ENCODE measurements at places on chromosomes 5 and 9.

GRCh38 chr9:87770616-87771315 is 44.8 kb downstream of the CTSL start:
- DNase-seq, result no peak

DNA sequence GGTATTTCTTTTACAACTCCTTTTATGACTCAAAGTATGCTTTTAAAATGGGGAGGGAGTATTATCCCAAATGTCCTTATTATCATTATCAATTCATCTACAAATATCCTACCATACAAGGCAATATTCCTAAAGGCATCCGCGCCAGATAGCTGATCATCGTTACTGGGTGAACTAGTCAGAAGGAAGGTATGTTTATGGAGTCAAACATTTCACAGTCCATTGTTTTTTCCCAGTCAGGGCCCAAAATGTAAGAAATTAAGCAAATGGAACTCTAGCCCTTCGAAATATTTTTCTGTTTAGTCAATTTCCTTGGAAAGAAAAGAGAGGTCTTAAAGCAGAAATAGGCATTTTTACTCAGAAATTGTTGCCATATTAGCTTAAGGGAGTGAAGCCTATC is 188.5 kb upstream of the CCNG1 start:
- no peak for DNase-seq

DNA sequence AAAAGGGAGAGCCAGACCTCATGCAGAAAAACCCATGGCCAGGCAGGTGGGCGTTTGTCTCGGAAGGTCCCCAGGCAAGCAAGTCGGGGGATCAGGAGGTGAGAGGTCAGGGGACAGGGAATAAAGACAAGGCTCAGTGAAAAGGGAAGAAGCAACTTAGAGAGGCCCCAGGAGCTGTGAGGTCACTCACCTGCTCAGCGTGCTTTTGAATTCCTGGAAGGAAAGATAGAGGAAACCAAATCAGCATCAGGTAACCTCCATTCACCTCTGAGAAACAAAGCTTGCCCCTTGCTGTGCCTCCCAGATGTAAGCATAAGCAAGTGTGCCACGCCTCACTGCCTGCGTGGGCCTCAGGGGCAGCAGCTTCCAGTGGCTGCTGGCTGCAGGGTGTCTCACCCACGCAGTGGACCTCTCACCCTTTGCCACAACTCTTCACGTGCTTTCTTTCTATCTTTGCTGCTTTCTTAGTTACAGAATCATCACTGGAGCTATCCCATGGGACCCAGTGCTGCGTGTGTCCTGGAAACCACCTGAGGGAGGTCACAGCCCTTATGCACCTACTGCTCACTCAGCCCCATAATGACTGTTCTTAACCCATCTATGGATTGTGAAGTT is 6.0 kb downstream of the TRIM7 start:
- no peak for DNase-seq

DNA sequence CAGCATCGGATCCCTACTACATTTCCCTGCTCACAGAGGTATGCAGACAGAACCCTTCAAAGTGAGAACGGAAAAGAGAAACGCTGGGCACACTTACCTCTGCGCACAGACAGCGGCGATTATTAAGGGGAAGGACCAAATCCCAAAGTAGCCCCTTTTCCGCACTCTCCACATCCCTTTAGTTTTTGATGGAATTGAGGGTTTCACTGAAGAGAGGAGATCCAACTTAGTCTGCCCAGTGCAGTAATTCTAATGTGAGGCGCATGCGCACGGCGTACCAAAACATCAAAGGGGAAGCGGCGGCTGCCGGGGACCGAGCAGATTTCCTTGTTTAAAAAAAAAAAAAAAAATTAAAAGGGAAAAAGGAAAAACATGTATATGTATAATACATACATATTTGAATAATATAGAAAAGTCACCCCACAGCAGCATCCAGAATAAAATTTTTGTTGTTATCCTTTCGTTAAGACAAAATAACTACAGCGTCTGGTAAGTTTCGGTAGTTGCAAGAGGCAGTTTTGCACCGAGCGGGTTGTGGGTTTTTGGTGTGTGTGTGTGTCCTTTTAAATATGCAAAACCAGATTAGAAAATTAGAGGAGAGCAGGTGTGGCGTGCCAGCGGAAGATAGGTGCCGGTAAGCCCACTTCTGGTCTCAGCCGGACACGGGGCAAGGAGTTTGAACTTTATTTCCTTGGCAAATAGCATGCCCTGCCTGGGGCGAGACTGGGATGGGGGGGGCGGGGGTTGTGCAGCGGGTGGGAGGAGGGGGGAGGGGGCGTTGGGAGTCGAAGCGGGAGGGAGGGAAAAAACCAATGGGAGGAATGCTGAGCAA is at the start of gene GABRB2:
Gene GABRB2 (minus strand): TSS at position 256 of the 832 bp plus-strand sequence. CDS start 82 bp downstream, at position 174.
- DNase-seq, result no peak

- no peak for DNase-seq
Observed at GRCh38 chr5:178688551-178688950, 41.9 kb downstream of the ZNF354A start.

DNA sequence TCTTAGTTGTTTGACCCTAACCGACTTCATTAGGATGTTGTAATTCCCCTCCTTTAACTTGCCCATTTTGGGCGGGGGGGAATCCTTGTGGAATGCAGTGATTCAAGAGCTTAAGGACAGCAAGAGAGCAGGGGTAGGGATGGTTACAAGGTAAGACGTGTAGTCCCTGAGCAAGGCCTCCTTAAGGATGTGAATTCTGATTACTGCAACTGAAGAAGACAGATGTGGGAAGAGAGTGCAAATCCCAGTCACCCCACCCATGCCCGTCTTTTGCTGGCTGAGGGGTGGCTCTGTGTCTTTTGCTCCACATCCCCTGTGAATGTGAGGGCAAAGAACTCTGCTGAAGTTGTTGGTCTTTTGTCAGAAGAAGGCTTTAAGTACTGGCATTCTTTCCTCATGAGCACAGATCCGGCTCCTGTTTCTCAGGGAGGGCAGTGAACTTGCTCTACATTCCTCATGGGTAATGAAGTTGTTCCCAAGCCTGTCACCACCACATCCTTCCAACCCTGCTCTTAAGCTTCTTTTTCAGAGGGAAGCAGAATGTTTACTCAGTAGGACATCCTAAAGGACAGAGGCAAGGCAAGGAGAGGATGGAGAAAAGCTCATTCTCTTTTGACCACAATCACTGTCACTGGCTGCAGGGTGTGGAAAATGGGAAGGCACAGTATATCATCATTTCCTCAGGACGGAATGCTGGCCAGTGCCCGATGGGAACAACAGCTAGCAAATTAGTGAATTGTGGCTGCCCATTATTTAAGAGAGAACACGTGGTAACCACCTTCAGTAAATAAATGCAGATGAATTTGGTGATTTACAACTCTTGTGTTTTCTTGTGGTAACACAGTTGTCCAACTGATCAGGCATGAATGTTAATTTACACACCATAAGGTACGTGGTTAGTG is 61.5 kb downstream of the RAI14 start:
- DNase-seq, result no peak

DNA sequence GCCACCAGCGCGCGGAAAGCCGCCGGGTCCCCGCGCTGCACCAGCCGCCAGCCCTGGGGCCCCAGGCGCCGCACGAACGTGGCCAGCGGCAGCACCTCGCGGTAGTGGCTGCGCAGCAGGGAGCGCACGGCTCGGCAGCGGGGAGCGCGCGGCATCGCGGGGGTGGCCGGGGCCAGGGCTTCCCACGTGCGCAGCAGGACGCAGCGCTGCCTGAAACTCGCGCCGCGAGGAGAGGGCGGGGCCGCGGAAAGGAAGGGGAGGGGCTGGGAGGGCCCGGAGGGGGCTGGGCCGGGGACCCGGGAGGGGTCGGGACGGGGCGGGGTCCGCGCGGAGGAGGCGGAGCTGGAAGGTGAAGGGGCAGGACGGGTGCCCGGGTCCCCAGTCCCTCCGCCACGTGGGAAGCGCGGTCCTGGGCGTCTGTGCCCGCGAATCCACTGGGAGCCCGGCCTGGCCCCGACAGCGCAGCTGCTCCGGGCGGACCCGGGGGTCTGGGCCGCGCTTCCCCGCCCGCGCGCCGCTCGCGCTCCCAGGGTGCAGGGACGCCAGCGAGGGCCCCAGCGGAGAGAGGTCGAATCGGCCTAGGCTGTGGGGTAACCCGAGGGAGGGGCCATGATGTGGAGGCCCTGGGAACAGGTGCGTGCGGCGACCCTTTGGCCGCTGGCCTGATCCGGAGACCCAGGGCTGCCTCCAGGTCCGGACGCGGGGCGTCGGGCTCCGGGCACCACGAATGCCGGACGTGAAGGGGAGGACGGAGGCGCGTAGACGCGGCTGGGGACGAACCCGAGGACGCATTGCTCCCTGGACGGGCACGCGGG is at the start of gene TERT:
Gene TERT (minus strand): TSS at position 234 of the 815 bp plus-strand sequence. CDS start 79 bp downstream, at position 155.
- DNase-seq, result no peak

DNA sequence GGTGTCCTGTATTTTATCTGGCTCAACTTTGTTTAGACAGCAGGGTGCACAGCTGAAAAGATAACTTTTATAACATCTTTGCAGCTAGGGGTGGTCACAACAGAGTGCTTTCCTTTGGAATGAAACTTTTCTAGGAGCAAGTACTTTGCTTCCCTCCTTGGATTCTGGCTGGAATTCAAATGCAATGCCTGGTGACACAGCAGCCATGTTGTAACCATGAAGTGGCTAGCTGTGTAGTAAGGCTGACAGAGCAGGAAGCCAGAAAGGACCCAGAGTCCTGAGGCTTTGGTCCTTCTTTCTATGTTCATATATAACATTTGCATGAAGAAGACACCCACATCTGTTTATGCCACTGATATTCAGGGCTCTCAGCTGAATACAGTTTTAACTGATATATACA is 48.1 kb downstream of the TENT4A start:
- DNase-seq, result no peak

DNA sequence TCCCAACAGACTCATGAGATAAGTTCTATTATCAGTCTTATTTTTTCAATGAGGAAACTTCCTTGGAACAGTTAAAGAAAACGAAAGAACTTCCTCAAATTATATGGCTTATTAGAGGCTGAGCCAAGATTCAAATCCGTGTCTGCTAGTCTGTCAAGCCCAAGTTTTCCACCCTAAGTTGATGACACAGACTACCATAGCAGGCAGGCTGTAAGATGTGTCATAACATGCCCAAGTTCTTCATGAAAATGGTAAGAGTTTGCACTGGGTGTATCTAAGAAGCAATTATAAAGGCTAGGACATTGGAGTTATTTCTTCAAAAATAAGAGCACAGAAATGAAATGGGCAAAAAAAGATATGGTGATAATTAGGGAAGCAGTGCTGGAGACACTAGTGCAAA is 634.5 kb downstream of the BRINP1 start:
- no peak for DNase-seq

GRCh38 chr5:8019719-8020218 is 150.8 kb downstream of the MTRR start:
- peak; percentile 38 for DNase-seq
